ENCODE measurements at places on chromosomes 4 and X.

- no peak for DNase-seq
These were observed 13.0 kb upstream of the SEPSECS start for GRCh38 chr4:25172961-25173915.

DNA sequence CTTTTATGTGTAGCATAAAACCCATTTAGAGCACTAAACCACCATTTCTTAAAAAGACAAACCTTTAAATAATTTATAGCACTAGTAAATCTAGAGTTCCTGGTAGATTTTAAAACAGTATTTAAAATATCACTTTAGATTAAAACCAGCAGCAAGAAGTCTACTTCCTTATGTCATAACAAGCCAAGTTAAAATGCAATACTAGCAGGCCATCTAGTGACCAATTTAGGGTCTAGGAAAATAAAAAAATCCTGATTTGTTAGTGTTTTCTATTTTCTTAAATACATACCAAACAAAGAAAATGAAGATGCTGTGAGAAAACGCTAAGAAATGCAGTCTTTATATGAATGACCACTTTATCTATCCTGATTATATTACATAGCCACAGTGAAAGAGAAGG lies 53.9 kb downstream of the PAPSS1 start:
- DNase-seq: no peak

DNA sequence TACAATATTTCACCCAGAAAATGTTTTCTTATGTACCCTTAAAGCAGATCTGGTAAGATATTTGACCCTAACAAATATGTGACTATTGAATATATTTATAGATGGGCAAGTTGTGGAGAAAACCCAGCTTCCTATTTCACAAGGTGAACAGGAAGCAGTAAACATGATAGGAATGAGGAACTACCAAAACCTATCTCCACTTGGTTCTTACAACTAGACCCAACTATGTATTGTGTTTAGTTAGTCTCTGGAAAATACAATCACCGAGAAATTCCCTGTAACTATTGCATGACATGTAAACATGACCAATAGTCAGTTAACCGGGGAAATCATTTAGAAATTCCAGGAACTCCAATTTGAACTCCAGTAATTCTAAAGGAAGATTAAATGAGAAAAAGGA lies 8.4 kb upstream of the RXFP1 start:
- no peak for DNase-seq

DNA sequence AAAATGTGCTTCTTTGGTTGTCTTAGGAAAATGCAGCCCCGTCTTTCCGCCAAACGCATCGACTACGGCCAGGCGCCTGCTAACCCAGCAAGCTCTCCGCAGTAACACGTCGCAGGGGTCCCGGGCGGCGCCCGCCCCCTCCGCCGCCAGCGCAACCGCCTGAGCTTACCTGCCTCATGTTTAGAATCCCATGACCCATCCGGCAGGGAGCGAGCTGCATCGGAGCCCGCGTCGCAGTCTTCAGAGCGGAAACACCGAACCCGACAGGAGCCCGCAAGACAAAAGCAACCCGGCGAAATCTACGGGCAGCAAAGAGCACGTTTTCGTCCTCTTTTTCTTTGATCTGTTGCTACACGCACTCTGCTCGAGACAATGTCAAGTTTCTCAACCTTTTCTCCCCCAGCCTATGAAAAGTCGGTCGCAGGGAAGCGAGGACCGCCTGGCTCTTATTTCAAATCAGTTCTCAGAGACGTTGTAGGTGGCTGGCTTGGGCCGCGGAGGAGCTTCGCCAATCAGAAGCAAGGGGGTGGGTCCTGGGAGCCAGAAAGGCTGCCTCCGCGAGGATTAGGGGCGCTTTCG lies at the start of gene MID1:
MID1 (minus strand) TSS at position 465 of the 579 bp plus-strand sequence. CDS start 53,038 bp downstream, outside the sequence.
- no peak for DNase-seq

GRCh38 chr4:102734591-102735385 lies 26.0 kb downstream of the MANBA start:
- DNase-seq: no peak

DNA sequence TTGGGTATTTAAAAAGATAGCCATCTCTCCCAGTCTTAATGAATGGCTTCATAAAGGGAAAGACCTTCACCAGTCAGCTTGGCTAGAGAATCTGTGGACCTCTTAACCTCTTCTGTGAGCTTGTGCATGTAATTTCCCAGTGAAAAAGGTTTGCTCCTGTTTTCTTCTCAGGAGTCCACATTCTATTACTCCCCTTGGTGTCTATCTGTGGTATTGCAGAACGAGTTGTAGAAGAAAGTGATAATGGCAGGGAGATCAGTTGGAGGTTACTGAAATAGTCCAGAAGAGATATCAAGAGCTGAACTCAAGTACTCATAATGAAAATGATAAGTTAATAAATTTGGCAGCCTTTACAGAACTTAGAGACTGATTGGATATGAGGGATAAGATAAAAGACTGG lies 16.5 kb upstream of the VAMP7 start:
- no peak for DNase-seq

DNA sequence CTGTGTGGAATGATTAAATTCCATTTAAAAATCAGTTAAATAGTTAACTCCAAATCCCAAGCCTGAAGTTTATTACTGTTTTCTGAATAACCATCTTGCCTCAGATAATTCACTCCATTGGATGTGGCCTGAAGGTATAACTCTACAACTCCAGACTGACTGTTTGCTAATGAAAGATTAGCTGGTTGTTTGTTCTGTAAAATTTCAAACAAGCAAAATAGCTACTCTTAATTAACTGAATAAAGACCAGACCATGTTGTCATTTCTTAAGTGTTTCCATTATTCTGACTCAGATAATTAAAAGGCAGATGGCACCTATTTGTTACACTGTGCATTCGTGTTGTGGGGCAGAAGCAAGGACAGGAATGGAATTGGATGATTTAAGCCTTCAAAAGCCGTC lies 78.5 kb upstream of the DDIT4L start:
- DNase-seq: no peak

DNA sequence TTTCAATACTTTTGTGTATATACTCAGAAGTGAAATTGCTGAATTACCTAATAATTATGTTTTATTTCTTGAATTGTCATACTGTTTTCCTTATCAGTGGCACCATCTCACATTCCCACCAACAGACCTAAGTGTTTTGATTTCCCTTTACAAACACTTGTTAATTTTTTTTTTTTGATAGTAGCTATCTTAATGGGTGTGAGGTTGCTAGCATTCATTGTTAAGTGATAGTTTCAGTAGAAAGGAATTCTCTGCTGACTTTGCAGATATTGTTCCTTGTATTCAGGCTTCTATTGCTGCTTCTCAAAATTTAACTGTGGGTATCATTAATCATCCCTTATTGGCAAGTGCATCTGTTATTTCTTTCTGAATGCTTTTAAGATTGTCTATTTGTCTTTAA lies 927.5 kb upstream of the SLIT2 start:
- DNase-seq: no peak

- no peak for DNase-seq
These were observed 23.3 kb downstream of the HAND2 start for GRCh38 chr4:173506597-173507211.

GRCh38 chr4:182018691-182019090 lies 224.5 kb upstream of the TENM3 start:
- DNase-seq: no peak

DNA sequence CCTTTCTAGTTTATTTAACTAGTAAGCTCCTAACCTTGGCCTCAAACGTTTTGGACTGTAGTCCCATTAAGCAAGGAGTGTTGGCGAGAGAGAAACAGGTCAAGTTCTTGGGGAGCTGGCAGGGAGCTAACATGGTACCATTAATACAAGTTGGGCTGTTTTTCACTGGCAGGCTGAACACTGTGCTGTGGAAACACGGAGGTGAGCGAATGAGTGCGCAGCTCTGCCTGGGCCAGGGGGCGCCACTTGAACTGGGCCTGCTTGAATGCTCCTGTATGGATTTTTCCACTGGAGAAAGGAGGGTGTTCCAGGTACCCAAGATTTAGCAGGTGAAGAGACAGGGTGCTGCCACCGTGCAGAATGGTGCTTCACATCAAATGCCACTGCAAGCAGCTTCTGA lies 7.4 kb upstream of the SMS start:
- DNase-seq: no peak

DNA sequence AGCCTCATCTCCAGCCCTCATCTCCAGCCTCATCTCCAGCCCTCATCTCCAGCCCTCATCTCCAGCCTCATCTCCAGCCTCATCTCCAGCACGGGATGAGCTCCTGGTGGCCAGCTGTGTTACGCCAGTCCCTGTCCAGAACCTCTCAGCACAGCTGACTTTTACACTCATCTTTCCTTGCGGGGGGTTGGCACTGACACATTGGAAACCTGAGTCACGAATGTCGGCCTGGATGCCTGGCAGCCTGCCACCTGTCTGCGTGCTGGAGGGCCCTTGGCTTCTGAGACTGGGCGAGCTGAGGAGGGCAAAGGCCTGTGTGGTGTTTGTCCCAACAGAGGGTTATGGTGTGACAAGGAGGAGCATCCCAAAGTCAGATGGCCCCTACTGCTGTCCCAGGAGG lies 66.1 kb upstream of the HGFAC start:
- DNase-seq: no peak

DNA sequence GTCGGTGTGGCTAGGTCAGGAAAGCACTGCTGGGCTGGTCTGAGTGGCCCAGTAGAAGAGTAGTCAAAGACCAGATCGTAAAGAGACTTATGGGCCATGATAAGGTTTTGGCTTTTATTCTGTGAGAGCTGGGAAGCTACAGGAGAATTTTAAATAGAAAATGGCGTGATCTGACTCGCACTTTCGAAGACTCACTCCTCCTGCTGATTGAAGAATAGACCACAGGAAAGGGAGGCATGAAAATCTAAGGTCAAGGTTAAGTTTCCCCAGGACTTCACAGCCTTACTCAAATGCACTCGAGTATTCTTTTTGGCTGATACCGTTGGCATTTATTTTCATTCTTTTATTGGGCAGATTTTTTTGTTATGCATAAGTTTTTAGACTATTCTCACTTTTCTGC lies 231.4 kb upstream of the ANKRD50 start:
- no peak for DNase-seq

DNA sequence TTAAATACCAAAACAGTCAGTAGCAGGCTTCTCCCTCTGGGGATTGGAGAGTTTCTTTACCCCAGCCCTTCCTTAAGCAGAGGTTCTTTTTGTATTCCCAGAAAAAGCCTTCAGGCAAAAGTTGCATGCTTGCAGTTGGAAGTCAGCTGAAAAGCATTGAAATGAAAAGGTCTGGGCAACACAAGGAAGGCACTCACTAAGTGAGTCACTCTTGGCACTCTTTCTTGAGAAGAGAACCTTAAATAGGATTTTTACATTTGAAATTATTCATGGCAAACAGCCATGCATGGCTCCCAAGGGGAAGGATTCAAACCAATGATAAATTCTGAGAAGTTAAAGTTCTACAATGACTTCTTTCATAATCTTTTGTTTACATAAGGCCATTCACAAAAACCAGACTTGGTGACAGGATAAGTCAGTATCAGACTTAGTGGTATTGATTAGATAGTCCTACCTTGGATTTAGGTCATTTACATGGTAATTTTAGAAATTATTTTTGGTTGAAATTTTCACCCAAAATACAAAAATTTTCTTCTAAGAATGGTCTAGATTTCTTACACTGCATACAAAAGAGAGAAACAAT lies 2068.9 kb downstream of the PCDH7 start:
- no peak for DNase-seq

DNA sequence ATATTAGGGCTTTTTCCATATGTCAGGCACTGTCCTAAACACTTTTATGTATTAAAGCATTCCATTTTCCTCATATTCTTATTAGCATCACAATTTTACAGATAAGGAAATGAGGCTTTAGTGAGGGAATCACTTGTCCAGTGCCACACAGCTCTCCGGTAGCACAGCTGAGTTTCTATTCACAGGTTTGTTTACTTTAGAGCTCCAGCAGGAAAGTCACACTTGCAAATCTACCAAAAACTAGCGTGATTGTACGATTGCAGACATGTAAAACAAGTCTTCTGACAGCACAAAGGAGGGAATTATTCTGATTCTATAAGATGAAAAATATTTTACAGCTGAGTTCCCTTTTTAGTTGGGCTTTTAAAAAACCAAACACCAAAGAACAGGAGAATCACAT lies 472.1 kb downstream of the TMA16 start:
- no peak for DNase-seq

GRCh38 chr4:72591547-72592454 lies 22.8 kb upstream of the ADAMTS3 start:
- DNase-seq: no peak

Measured in naive thymus-derived CD4-positive, alpha-beta T cell (primary cell).